WTC11 (cell line): ENCODE measurements at places on chromosomes 16 and 17. TPM values are rescaled to one million over a fixed set of nuclear protein-coding genes. Genes with fewer than 3 reads are reported as not detected.
A peak's percentile ranks its signal among the peaks of the same experiment; 100 is the strongest.

DNA sequence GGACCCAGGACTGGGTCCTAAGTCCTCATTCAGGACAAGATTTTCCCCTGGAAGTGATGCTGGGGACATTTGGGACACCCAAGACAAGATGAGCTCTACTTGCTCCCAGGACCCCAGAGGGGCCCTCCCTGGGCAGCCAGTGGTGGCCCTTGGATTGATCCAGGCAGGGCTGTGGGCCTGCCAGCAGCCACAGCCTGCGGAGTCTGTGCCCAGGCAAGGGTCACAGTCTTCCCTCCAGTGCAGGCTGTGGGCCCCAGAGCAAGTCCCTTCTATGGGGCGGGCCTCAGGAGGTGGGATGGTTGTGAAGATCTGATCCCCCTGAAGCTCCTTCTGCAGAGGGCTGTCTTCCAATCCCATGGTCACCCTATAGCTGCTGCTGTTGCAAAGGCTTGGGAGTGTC is 12.6 kb downstream of the CA7 start:
- DNase-seq = no peak
- H3K36me3 ChIP-seq = no peaks in the 10 kb centered on the region
- H3K27me3 ChIP-seq = no peaks in the 10 kb centered on the region; the same call in 1 of the 2 replicates
- no peaks in the 10 kb centered on the region for H3K4me1 ChIP-seq

DNA sequence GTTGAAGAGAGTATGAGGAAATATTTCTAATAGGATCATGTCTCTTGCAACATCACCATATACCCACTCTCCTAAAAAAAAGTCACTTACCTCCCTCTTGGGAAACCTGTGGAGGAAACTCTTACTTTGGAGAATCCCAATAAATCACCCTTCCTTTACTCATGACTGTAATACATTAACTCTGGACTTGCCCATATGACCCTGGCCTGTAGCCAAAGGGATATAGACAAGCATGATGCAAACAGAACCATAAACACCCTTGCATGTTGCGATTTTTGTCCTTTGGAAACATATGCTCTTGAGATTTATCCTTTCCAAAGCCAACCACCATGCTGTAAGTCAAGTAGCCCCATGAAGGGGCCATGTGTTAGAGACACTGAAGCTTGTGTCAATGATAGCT is 19.5 kb downstream of the CDH11 start:
- no peak overlapping the region for H3K27ac ChIP-seq
- no peaks in the 10 kb centered on the region for H3K36me3 ChIP-seq
- no peak for DNase-seq
- H3K4me3 ChIP-seq = no peak overlapping the region
- no peaks in the 10 kb centered on the region for H3K27me3 ChIP-seq

GRCh38 chr17:45952814-45953320 is 46.2 kb upstream of the STH start:
- no peak for DNase-seq
- H3K27ac ChIP-seq = no peak overlapping the region
- H3K4me3 ChIP-seq = no peak overlapping the region
- peaks cover 19% of the 10 kb centered on the region for H3K27me3 ChIP-seq
- H3K36me3 ChIP-seq = no peaks in the 10 kb centered on the region

GRCh38 chr16:64864232-64864809 is 257.5 kb downstream of the CDH11 start:
- 0 out of 2 replicates have a peak, but pooled peaks cover 4% of the 10 kb centered on the region for H3K4me1 ChIP-seq
- no peak for DNase-seq

DNA sequence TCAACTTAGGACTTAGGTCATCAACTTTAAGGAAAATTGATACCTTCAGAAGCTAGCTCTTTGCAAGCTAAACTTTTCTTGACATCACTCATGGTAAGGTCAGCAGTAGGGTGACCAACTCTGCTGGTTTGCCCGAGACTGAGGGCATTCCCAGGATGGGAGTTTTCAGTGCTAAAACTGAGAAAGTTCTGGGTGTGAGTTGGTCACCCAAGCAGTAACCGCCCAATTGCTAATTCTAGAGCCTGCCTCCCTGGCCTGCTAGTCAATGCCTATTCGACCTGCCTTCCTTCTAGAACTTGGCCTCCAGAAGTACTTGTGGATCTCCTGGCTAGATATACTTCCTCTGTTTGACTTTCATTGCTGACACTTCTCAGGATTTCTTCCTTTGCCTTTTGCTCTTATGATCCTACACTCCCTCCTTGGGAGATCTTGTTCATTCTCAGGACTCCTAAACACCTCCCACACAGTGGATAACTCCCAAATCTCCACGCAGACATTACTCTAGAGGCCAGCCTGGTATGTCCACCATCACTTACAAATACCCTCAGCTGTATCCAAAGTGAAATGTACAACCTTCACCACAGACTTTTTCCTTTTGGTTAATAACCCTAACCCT is 10.5 kb upstream of the MYO18A start:
- no peak for DNase-seq
- no peaks in the 10 kb centered on the region for H3K36me3 ChIP-seq
- no peak overlapping the region for H3K4me3 ChIP-seq
- H3K4me1 ChIP-seq = peaks cover 6% of the 10 kb centered on the region; the same call in 1 of the 2 replicates

DNA sequence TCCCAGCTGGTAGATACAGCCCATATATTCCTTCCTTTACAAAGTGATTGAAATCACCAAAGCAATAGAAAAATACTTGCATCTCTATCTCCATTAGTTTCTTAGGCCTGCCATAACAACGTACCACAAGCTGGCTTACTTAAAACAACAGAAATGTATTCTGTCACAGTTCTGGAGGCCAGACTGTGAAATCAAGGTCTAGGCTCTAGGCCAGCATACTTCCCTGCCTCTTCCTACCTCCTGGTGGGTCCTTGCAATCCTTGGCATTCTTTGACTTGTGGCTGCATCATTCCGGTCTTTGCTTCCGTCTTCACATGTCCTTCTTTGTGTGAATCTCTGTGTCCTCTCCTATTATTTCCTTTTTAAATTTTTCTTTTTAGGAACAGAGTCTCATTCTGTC is 62.5 kb downstream of the ERCC4 start:
- H3K27ac ChIP-seq = no peak overlapping the region
- no peak for DNase-seq
- H3K36me3 ChIP-seq = no peaks in the 10 kb centered on the region; the same call in 1 of the 2 replicates
- no peaks in the 10 kb centered on the region for H3K27me3 ChIP-seq
- no peaks in the 10 kb centered on the region for H3K4me1 ChIP-seq

GRCh38 chr17:66420961-66421371 is 118.6 kb downstream of the PRKCA start:
- no peaks in the 10 kb centered on the region for H3K27me3 ChIP-seq
- DNase-seq = no peak
- peak overlapping the region; percentile 46 for H3K27ac ChIP-seq
- H3K4me1 ChIP-seq = peaks cover 44% of the 10 kb centered on the region

- H3K27me3 ChIP-seq = peaks cover 56% of the 10 kb centered on the region
- DNase-seq = peak; percentile 68
- peaks cover 8% of the 10 kb centered on the region; the same call in 1 of the 2 replicates for H3K36me3 ChIP-seq
Measured at GRCh38 chr17:35743626-35744328, 9.3 kb downstream of the GAS2L2 start.

- H3K4me3 ChIP-seq = no peak overlapping the region
- peaks cover 16% of the 10 kb centered on the region for H3K27me3 ChIP-seq
- H3K36me3 ChIP-seq = peaks cover 26% of the 10 kb centered on the region
- H3K4me1 ChIP-seq = peaks cover 47% of the 10 kb centered on the region
- DNase-seq = no peak
Measured at GRCh38 chr17:35726953-35727460, 4.4 kb upstream of the RASL10B start.

GRCh38 chr17:6343191-6343590 is 91.7 kb downstream of the AIPL1 start:
- H3K36me3 ChIP-seq = no peaks in the 10 kb centered on the region
- H3K4me1 ChIP-seq = no peaks in the 10 kb centered on the region
- no peaks in the 10 kb centered on the region; the same call in none of the 2 replicates for H3K27me3 ChIP-seq
- no peak for DNase-seq
- H3K27ac ChIP-seq = no peak overlapping the region
- no peak overlapping the region for H3K4me3 ChIP-seq

- peaks cover 9% of the 10 kb centered on the region; the same call in 1 of the 2 replicates for H3K36me3 ChIP-seq
- no peaks in the 10 kb centered on the region for H3K27me3 ChIP-seq
- H3K4me1 ChIP-seq = peaks cover 16% of the 10 kb centered on the region
Measured at GRCh38 chr17:75691371-75691791, 24.2 kb downstream of the SAP30BP start.

CLEC18B gene
- 0.20 to 0.71 TPM (median 0.50 TPM) in 3 replicates for total RNA-seq

EVPLL gene
- total RNA-seq = not detected in 3 replicates

C1QTNF8 gene
- total RNA-seq = 0.13 to 0.16 TPM in 2 of 3 replicates, not detected in the other

GRB2 gene
- total RNA-seq = 82.9 to 93.3 TPM (median 92.6 TPM) in 3 replicates

ZSCAN10 gene
- total RNA-seq = 263 to 286 TPM (median 271 TPM) in 3 replicates

KRT12 gene
- total RNA-seq = not detected in 3 replicates

KRTAP3-1 gene
- total RNA-seq = not detected in 3 replicates

SLC38A7 gene
- total RNA-seq = 20.6 to 23.1 TPM (median 22.9 TPM) in 3 replicates

FTSJ3 gene
- total RNA-seq = 47.7 to 62.1 TPM (median 52.0 TPM) in 3 replicates

CCL7 gene
- total RNA-seq = not detected in 3 replicates

PPP1R1B gene
- total RNA-seq = 15.0 to 20.5 TPM (median 15.2 TPM) in 3 replicates

CLEC10A gene
- total RNA-seq = 0.18 TPM in 1 of 3 replicates, not detected in the others
